Stimulated activated CD4-positive, alpha-beta T cell treated with anti-CD3 and anti-CD28 coated beads, Interleukin-4, amount 100 ng/mL, for 48 hours (primary cell): ENCODE measurements at places on chromosomes 1 and 21.

- DNase-seq = no peak
These were observed 15.8 kb upstream of the DIP2A start for GRCh38 chr21:46442938-46443337.

- DNase-seq = no peak
These were observed 11.4 kb downstream of the SAMD11 start for GRCh38 chr1:934991-935750.

DNA sequence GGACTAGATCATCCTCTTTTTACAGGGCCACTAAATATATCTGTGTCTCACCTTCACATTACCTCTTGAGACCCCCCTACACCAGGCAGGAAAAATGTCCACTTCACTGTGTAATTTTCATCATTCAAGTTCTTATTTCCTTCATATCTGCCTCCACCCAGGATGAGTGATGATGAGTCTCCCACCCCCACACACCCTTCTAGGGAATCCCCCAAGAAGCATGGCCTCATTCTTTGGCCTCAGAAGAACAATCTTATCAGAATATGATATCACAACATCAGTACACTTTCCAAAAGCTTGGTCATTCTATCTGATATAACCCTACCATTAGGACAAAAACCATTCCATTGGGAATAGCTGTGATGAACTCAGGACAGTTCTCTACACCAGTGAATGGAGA lies 170.3 kb upstream of the DUSP10 start:
- DNase-seq = peak; percentile 7

DNA sequence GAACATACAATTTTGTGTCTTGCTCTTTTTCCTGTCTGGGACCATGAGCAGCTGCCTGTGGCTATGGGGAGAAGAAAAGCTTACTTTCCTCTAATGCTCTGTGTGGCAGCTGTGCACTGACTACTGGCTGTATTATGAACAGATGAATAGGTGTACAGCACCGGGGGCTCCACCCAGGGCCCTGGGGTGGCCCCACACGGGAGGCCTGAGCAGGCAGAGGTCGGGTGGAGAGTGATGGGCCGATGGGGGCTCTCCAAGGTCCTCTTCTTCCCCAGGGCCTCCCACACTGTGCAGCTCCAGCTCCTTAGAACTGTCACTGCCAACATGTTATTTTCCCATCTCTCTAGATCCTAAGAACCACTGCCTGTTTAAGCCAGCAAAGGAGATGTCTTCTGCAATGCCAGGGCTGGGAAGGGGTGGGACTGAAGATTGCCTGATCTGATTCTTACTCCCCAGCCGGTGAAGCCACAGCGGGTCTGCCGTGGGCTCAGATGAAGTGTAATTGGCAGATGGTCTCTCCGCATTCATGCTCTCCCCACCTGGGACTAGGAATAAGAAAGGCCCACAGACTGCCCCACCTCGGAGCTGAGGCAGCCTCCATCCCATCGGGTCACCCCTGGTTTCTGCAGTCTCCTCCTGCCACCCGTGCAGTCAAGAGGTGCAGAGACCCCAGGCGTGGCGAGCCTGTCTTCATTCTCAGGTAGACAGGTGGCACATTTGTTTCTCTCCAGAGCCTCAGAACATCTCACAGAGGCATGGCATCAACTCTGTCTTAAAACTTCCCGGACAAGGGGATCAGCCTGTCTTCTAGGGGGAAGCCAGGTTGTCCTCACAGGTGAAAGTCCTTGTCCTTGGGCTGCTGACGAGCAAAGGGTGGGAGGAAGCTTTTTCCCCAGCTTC lies 186.5 kb upstream of the GALNT2 start:
- DNase-seq = no peak

DNA sequence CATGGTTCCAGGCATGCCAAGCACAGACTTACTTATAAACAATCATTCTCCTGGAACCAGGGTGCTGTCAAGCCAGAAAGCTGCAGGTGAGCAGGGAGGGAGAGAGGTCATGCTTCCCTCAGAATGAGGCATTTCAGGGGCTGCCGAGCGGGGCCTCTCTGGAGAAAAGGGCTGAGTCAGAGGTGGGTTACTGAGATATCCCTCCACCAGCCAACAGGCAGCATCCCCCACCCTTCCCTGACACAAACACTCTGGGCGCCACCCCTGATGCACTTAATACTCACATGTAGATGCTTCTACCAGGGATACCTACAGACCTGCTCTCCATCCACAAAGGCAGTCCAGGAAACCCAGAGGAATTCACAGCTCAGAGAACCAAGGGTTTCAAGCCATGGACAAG lies 13.1 kb downstream of the STK40 start:
- DNase-seq = no peak

DNA sequence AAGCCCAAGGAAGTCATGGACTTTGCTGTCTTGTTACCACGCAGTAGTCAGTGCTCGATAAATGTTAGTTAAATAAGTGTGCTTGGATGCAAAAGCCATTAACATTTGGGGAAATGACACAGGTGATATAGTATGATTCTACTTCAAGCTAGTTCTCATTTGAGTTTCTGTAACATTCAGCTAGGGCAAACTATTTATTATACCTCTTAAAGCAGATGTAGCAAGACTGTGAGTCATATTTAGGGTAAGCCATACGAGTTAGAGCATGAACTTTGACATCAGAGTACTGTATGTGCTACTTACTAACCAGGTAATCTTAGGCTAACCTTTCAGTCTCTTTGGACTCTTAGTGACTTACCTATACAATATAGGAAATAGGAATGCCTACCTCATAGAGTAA lies 21.0 kb downstream of the CLCA4 start:
- DNase-seq = no peak

GRCh38 chr1:13801232-13801631 lies 101.2 kb downstream of the PRDM2 start:
- no peak for DNase-seq

DNA sequence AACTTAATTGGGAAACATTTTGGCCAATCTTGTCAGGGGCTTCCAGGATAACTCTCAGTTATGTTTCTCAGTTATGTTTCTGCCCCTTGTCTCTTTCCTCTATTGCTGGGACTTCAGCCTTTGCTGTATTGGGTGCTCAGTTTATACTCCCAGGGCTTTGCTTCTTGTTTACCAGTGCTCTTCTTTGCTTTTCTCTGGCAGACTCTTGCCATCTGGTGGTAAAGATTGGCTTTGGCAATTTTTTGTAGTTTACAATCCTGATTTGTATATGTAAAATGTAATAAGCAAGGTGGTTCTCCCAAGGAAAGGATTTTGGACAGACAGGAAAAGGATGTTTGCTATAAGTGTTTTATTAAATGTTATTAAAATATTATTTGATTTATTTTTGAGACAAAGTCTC lies 37.9 kb downstream of the FABP3 start:
- DNase-seq = no peak

DNA sequence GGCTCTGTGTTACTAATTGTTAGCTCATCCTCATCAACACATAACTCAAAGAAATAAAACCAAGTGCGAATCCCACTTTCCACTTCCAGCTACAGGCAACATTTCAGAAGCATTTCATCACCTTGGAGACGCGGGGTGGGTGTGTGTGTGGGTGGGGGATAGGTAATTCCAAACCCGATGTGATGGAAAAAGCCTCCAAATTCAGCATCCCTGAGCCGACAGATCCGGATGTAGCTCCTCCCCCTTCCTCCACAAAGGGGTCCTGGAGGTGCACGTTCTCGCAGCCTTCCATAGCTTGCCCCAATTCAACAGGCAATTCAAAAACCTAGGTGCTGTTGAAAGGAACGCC lies 486 bp downstream of the HSPA13 start:
- no peak for DNase-seq

GRCh38 chr1:19033515-19033839 lies 77.0 kb upstream of the IFFO2 start:
- DNase-seq = no peak

DNA sequence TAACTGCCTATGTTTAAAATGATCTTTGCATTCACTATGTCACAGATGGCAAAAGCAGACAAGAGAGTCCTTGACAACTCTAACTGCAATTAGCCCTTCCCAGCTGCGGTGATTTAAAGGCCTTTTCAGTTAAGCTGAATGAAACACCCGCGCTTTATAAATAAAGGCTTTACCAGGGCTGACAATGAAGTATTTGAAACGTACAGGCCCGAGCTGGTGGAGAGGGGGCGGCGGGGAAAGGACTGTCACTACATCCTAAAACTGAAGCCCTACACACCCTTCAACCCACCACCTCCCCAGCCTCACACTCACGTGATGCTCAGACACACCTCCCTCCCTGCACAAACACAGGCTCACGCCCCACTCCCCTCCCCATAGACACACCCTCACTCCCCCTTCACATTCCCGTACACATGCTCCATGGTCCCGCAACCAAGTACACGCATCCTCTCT lies 45.5 kb downstream of the GRIK3 start:
- DNase-seq = no peak

GRCh38 chr1:39540504-39541031 lies 36.0 kb downstream of the PABPC4 start:
- DNase-seq = no peak

DNA sequence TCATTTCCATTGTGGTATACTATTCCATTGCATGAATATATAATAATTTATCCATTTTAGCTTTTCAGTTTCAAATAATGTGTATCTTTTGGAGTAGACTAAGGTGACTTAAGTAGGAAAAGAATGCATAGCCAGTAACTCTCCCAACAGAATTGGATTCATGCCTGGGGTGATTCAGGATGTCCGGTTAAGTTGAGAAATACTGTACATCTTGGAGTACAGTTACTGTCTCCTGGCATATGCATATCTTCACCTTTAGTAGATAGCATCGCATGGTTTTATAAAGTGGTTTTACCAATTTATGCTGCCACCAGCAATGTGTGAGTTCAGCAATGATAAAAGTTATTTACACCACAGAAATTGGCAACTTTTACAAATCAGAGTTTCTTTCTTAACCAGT lies 18.6 kb upstream of the SLC6A9 start:
- DNase-seq = no peak

- no peak for DNase-seq
These were observed 43.6 kb downstream of the TBX15 start for GRCh38 chr1:118944546-118944945.

DNA sequence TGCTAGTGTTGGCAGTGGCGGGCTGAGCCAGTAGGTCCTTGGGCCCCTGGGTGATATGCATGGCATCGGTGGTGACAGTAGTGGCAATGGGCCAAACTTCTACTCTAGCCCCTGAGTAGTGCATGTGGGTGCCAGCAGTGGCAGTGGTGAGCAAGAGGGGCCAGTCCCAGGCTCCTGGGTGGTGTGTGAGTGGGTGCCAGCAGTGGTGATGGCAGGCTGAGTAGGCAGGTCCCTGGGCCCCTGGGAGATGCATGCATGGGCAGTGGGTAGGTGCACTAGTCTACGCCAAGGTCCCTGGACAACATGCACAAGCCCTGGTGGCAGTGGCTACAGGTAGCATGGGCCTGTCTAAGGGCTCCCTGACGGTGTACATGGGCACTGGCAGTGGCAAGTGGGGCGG lies 24.6 kb upstream of the TTC22 start:
- DNase-seq = no peak

DNA sequence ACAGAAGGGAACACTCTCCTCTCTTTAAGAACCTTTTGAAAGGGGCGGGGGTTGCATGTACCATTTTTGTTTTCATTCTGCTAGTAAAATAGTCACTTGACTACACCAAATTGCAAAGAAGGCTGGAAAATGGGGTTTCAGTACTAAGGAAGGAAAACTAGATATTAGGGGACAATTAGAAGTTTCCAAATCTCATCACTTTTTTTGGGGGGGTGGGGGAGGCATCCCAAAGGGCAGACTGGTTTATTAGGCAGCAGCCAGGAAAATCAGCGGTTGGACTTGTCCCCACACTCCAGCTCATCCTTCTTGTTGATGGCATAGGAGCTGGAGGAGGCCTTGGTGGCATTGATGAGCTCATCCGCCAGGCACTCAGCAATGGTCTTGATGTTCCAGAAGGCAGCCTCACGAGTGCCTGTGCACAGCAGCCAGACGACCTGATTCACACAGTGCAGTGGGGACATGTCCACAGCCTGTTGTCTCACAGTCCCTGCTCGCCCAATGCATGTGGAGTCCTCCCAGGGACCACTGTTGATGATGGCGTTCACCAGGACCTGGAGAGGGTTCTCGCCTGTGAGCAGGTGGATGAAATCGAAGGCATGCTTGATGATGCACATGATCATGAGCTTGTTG lies 1.7 kb upstream of the TMEM50B start:
- no peak for DNase-seq

GRCh38 chr1:53559854-53560580 lies 100.8 kb downstream of the DMRTB1 start:
- DNase-seq = no peak
